ENCODE measurements at places on chromosomes 5 and 9.
A peak's percentile ranks its signal among the peaks of the same experiment; 100 is the strongest.

- no peak for DNase-seq
Observed at GRCh38 chr5:124905256-124906130, 159.1 kb upstream of the ZNF608 start.

DNA sequence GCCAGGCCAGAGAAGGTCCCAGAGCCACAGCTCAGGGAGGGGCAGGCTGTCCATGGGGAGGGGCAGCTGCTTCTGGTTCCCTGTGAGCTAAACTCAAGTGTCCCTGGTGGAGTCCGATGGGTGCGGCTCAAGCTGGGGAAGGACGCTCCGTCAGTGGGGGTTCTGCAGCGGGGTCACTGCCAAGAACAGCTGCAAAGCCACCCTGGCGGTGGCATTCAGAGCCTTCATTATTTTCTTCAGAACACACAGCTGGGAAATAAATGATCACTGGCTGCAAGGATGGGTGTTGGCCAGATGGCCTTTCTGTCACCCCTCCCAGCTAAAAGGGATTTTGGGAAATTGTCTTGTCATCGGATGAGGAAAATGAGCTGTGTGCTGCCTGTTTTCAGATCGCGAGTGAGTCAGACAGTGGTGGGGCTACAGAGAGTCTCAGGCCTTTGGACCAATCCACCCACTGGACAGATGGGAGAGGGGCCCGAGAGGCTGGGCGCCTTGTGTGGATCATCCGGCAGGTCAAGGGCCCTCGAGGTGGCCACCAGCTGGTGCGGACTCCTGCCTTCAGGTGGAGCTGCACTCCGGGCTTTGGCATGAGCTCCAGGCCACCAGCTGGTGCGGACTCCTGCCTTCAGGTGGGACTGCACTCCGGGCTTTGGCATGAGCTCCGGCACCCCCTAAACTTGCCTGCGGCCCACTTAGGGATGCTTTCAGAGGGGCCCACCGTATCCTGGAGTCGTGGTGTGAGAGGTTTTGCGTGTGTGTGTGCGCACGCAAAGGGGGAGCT lies 17.9 kb upstream of the GFPT2 start:
- DNase-seq, result no peak

DNA sequence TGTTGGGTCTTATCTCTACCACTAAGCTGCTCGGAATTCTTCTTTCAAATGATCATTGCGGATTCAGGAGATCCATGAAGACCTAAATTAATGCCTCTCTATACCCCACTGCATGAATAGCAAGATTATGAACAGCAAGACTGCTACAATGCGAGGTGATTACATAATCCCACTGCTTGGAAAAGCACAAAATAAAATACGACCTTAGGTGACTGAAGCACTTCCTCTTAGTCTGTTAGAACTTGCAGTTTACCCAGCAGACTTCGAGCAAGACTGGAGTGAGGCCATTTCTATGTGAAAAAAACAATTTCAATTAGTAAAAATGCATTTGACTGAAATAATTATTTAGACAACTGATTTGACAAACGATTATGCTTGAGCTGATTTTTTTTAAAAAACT lies 59.8 kb downstream of the SH3RF2 start:
- DNase-seq, result no peak

GRCh38 chr5:176474476-176474875 lies 26.3 kb downstream of the FAF2 start:
- no peak for DNase-seq

GRCh38 chr9:3894772-3895171 lies 369.0 kb upstream of the RFX3 start:
- DNase-seq, result no peak

DNA sequence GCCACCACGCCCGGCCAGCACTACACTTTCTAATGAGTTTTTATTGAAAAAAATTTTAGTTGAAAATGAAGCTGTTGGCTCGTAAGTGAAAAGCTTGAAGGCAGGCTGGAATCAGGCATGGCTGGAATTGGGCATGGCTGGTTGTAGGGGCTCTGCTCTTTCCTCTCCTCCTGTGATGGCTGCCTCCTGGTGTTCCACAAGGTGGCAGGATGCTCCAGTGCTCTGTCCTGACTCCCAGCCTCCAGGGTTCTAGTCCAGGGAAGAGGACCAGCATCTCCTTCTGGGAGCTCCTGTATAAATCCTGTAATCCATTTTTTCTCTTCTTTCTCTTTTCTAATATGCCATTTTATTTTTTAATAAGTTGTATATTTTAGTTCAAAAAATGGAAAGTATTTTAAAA lies 57.2 kb upstream of the DHFR start:
- no peak for DNase-seq

DNA sequence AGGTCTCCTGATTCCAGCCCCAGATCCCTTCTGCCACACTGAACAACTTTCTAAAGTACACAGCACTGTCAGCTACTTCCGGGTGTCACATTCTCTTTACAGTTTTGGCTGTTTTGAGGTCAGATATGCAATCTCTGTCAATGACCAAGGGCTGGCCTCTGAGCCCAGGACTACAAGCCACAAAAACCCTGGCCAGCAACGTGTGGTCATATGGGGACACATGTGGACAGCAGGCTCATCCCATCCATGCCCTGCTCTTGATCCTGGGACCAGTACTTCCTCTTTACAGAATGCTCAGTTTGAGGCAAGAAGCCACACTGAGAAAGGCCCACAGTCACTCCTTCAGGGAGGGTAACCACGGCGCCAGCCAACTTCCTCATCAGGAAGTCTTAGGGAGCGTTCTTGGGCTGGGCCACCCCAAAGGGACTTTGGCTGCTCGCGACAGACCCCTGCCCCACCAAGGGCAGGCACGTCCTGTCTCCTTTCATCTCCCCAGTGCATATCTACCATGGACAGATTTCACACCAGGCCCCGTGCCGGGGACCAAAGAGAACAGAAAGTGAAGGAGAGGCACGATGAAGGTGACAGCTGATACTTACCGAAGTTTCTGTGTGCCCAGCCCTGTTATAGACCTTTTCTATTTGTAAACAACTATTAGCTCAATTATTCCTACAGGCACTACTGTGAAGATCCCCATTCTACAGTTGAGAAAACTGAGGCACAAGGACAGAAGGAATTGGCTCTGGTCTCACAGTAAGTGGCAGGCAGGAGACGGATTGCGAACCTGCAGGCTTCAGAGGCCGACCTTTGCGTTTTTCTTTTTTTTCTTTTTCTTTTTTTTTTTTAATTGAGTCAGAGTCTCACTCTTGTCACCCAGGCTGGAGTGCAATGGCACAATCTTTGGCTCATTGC lies 37.3 kb downstream of the STK10 start:
- DNase-seq, result no peak

DNA sequence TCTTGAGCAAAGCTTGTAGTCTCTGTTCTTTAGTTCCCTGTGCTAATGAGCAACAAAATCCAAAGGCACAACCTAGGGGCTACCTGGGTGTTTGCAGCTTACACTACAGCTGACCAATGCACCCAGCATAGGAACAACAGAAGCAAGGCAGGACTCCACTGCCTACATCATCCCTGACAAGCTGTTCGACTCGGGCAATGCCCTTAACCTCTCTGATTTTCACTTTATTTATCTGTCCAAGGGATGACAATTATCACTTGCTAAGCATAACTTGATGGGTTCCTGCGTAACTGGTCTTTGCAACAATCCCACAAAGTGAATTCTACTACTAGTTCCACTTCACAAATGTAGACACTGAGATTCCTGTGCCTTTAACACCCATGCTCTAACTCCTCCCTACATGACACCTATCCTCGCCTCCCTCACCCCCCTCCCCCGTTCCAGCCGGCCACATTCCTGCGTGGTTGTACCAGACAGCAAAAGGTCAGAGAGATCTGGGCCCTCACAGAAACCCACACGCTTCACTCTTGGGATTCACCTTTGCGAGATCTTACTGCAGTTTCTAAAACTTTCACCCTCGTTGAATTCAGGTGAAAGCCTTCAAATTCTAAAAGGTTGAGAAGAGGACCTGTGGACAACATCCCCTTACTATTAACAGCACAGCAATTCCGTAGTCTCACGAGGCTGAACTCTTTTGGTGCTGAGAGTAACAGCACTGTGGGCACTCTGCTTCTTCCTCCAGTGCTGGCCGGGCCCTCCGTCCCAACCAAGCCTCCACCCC lies 995 bp downstream of the IPPK start:
- peak; percentile 52 for DNase-seq

DNA sequence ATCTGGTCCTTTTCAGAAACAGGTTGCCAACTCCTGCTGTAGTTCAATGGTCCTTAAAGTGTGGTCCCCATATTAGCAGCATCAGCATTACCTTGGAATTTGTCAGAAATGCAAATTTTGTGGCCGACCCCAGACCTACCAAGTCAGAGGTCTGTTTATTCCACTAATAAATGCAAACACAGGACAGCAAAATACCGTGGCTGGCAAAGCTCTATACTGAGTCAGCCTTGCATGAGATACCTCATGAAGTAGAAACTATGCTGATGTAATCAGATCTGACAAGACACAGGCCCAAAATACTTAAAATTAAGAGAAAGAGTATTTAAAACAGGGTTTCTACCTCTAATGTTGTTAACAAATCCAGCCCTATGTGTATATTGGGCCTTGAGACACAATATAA lies 3.0 kb downstream of the GOLM1 start:
- no peak for DNase-seq

GRCh38 chr5:91401175-91401574 lies 18.1 kb upstream of the ARRDC3 start:
- DNase-seq, result no peak

DNA sequence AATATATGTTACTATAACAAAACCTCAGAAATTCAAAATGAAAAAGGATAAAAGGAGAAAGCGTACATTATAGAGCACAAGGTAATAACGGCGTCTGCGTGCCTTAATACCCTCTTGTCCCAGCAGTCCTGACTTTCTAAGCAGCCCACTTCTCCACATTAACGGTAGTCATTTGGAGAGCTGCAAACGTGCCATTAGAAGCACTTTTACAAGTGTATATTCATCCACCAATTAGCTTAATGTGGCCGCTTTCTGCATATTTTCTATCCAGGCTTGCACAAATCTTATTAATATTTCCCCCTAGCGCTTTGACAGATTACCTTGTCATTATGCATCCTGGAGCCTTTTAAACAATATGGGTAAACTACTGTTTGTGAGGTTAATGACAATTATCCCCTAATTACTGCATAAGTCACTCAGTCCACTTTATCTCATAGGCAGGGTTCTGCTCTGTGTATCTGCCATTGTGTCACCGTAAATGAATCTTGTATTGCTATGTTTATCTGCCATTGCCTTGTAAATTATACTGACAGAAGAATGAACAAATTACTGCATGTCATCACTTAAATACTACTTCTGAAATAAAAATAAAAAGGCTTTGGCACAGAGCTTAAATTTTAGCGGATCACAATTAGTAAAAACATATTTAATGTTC lies 421.3 kb downstream of the BNC2 start:
- no peak for DNase-seq

DNA sequence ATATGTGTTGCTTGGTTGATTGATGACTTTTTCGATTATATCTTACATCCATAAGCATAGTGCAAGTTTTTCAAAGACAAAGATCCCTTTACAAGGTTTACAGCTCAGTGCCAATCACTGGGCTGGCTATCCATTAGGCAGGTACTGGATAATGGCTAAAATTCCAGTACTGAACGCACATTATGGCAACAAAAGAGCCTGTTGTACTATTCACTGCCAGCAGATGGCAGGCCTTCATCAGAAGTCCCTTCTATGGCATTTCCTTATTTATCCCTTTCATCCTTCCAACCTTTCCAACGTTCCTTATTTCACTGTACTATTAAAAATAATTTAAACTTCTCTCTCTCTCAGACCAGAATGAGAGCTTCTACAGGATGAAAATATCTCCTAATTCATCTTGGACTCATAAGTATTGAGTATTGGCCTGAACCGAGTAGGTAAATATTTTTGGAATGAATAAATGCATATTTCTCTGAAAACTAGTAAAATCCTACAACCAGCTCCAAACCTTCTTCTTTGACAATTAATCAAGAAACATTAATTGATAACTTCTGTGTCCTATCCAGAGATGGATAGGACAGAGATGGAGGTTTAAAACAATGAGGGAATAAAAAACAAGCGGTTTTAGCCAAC lies 6.7 kb upstream of the WNT8A start:
- DNase-seq, result peak; percentile 25

- no peak for DNase-seq
Observed at GRCh38 chr5:95220381-95220780, 64.5 kb downstream of the MCTP1 start.

GRCh38 chr9:128226412-128226801 lies 23.2 kb downstream of the DNM1 start:
- no peak for DNase-seq

DNA sequence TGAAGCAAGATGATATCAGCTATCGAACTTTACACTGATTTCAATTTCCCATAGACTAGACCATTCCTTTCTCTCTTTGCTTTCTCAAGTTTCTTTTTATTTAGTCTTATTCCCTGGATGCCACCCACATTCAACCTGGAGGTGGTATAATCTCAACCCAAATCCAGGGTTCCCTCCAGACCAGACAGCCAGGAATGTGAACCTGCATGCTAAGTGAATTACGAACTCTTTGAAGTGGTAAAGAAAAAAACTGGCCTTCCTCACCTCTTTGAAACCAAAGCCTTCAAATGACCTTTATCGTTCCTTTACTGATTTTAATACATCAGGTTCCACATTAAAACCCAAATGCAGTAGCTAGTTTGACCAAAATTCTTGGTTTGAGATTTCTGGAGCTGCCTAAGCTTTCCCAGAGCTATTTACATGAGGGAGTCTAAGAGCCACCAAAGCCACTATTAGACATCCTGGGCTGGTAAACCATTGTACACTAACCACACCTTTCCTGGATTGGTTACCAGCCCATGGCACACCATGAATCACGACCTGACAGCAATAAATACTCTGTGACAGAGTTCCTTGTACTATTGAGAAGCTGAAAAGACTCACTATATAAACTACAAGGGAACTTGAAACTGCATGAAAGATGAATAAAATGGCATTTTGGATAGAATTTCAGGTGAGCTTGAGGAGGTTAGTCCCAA lies 323.7 kb downstream of the ADAMTS6 start:
- DNase-seq, result no peak

DNA sequence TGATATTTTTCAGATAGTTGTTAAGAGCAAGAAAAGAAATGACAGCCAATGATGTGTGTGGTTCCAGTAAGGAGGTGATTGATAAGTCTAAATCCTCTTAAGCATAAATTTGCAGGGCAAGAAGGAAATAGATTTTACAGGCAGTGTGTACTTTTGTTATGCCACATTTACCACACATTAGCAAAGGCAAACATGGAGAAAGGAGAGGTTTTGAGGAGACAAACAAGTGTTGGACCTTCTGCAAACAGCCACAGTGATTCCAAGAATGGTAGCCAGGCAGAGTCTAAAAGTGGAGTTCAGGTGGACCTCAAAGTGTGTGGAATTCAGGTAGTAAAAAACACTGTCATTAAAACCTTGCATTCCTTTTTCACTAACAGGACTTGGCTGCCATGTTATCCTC lies 295.9 kb upstream of the ITGA1 start:
- no peak for DNase-seq

- DNase-seq, result no peak
Observed at GRCh38 chr5:179730852-179731251, 1.8 kb upstream of the MAML1 start.

- no peak for DNase-seq
Observed at GRCh38 chr5:10832987-10833386, 72.0 kb upstream of the DAP start.
